ENCODE measurements at places on chromosomes 11 and 22.

DNA sequence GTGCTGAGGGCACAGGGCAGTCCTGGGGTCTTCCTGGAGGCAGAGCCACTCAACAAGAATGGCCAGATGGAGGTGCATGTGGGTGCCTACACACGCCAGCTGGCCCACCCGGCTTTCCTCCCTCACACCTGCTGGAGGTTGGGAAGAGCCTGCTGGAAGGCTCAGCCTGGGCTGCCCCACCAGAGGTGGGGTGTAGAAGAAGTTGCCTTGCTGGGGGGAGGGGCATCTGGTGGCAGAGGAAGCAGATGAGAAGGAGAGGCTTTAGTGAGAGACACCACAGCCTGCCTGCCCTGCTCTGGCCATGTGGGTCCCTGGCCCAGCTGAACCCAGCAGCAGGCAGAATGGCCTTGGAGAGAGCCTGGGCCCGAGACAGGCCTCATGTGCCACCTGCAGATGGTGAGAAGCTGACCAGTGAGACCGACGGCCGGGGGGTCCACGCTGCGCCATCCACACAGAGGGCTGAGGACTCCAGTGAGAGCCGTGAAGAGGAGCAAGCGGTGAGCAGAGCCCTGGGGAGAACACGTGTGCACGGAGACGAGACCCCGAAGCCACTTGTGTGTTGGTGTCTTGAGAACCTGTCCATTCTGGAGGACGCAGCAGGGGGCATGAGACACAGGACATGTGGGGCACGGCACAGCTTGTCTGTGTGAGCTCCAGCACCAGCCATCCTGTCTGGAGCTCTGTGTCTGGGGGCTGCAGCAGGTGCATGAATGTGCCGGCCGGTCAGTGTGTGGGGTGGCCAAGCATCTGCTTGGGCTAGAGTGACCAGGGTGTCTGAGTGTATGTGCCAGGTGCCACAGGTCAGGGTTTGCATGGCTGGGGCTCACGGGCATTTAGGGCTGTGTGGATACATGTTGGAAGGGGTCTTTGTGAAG is 2.7 kb downstream of the B4GALNT4 start:
- no peak for DNase-seq

- DNase-seq = no peak
These were observed 42.0 kb upstream of the HORMAD2 start for GRCh38 chr22:30038219-30038618.

DNA sequence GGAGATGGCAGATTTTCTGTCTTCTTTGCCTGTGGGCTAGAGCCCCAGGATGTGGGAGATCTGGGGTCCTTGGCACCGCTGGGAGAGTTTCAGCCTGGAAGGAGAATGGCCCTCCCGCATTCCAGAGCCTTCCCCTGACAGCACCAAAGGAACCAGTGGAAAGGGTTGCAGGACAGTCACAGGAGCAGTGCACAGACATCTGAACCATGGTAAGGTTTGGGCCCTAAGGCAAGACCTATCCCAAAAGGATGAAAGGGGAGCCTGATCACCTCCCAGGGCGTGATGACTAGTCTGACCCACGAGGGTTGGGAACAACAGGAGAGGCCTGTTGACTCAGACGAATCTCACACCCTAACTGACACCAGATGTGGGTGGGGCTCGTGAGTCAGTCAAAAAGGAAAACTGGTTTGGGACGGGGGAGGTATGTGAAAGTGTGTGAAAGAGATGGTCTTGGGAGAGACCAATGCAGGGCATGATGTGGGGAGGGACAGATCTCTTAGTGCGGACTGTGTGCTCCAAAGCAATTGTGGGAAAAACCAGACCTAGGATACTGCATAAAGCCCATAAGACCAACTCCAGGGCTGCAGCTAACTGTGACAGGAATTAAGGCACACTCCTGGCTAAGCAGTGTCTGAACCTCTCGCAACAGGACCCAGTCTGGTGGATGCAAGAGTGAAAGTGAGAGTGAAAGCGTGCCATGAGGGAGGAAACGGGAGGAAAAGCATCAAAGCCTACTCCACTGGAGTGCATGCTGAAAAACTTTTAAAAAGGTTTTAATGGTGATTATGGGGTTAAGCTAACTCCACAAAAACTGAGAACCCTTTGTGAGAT is 39.1 kb upstream of the GLYAT start:
- DNase-seq = no peak

- no peak for DNase-seq
These were observed 1428.6 kb downstream of the LRRC4C start for GRCh38 chr11:40030867-40031266.

DNA sequence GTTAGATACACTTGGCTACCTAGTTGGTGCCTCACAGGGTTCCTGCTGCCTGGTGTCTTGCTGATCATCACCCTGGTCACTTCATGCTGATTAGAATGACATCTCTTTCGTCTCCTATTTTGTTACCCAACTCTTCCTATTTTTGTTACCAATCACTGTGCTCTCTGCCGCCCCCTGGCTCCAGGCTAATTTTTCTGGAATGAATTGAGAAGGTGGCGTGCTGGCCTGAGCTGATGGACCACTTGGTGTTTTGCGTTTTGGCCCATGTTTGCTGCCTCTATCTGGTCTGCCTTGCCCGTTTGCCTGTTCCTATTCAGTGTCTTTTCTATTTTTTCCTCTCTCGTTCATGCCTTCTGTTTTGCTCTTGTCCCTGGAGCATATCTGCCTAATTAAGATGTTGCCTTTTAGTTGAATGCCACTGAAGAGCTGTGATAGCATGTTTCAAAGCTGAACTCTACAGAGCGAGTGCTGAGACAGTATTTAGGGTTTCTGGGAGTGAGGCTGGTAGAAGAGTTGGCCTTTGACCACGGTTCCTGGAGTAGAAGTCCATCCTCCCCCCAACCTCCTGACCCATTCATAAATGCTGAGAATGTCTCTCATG is 5.9 kb upstream of the ATF4 start:
- no peak for DNase-seq

DNA sequence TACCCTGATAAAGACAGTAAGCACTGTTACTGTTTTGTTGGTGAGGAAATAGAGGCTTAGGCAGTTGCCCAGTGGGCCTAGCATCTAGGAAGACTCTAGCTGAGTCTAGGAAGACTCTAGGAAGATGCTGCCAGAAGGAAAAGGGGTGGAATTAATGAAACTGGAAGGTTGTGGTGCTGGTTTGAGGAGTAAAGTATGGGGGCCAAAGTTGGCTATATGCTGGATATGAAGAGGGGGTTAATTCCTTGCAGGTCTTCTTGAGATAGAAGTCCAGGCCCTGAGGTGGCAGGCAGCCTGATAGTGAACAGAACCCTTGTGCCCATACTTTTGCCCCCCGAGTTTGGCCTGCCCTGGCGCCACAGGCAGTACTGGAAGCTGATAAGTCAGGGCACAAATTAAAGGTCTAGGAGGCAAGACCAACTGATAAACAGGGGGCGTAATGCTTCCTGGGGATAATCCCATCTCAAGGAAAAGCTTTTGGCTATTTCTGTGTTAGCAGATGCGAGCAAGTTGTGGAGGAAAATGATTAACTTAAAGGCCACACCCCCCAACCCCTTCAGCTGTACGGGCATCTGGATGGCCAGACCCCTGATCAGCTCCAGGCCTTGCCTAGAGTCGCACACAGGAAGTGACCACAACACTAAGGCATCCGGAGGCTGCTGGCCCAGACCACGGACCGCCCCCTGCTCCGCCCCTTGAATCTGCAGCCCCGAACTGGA is 3.1 kb downstream of the ILK start:
- DNase-seq = no peak

GRCh38 chr11:114345575-114346222 is 49.5 kb downstream of the NNMT start:
- no peak for DNase-seq

- DNase-seq = no peak
These were observed 19.6 kb downstream of the ENTHD1 start for GRCh38 chr22:39873965-39874364.

Measured in stimulated activated CD8-positive, alpha-beta memory T cell treated with anti-CD3 and anti-CD28 coated beads, Interleukin-7, amount 100 ng/mL, for 24 hours (primary cell).